ENCODE measurements at places on chromosomes 4 and X.

DNA sequence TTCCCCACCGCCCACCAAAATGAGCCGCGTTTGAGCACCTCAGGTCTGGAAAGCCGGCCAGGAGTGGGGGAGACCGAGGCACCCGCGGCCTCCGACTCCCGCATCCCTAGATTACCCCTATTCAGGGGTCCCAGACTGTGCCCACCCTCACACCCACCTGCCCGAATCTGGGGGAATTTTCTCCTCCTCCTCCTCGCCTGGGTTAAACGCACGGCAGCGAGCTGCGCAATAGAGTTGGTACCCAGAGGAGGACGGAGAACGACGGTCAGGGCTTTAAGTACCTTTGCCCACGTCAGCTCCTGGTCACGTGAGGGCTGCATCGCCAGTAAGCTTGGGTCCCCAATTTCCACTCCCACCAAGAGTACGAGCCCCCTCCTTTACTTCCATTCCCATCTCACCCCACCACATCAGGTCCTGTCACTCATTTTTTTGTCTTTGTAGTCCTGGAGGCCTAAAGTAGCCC lies at the start of gene ARMCX2:
TSS of gene ARMCX2 (minus strand) at position 250 of the 463 bp plus-strand sequence. CDS start 2,262 bp downstream, outside the sequence.
- DNase-seq, result peak; percentile 67

DNA sequence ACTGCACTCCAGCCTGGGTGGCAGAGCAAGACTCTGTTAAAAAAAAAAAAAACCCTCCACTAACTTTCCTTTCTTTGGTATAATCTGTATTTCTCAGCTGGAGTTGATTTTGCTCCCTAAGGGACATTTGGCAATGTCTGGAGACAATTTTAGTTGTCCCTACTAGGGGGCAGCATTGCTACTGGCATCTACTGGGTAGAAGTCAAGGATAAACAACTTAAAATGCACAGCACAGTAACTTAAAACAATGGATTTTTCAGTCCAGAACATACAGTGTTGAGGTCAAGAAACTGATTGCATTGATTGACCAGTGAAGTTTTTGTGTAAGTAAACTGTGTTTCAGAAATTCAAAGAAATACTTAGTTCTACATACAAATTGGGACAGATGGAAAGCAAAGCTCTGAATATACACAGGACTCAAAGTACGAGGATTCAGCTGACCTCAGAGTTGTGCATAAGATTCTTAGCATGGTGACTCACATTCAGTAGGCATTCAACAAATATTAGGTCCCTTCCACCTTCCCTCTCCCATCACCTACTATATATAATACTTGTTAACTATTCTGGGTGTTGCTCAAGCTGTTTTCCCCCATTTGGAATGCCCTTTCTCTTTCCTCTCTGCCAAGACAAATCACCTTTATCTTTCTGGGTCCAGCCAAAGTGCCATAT lies 8.8 kb downstream of the DDX53 start:
- peak; percentile 55 for DNase-seq

- DNase-seq, result no peak
These were observed 4.5 kb downstream of the HHIP start for GRCh38 chr4:144650311-144651005.

GRCh38 chrX:71930298-71930697 lies 19.7 kb downstream of the NHSL2 start:
- DNase-seq, result peak; percentile 12

GRCh38 chr4:15737255-15737654 lies 34.4 kb downstream of the BST1 start:
- DNase-seq, result no peak

DNA sequence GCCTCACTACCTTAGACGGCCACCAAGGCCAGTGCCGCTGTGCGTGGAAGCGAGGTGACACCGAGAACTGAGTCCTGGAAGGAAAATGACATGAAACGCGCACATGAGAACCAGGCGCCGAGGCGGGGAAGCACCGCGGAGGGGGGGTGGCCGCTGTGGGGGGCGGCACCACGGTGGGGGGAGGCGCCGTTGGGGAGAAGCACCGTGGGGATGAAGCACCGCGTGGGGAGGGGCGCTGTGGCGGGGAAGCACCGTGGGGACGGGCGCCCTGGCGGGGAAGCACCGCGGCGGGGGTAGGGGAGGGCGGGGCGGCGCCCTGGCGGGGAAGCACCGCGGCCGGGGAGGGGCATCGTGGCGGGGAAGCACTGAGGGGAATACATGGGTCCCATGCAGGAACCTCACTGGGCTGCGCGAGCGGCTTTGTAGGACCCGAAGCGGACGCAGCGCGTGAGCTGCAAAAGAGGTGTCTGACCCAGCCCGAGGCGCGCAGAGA lies 28.0 kb downstream of the PPP2R3B start:
- DNase-seq, result no peak

GRCh38 chr4:38230121-38230801 lies 270.1 kb downstream of the PTTG2 start:
- no peak for DNase-seq

- peak; percentile 90 for DNase-seq
These were observed 8.4 kb upstream of the VSIG1 start for GRCh38 chrX:108036298-108036973.

- DNase-seq, result no peak
These were observed 66.1 kb downstream of the DNAAF6 start for GRCh38 chrX:107272431-107272921.

- peak; percentile 54 for DNase-seq
These were observed 46.5 kb upstream of the RAB9B start for GRCh38 chrX:103878466-103879122.

DNA sequence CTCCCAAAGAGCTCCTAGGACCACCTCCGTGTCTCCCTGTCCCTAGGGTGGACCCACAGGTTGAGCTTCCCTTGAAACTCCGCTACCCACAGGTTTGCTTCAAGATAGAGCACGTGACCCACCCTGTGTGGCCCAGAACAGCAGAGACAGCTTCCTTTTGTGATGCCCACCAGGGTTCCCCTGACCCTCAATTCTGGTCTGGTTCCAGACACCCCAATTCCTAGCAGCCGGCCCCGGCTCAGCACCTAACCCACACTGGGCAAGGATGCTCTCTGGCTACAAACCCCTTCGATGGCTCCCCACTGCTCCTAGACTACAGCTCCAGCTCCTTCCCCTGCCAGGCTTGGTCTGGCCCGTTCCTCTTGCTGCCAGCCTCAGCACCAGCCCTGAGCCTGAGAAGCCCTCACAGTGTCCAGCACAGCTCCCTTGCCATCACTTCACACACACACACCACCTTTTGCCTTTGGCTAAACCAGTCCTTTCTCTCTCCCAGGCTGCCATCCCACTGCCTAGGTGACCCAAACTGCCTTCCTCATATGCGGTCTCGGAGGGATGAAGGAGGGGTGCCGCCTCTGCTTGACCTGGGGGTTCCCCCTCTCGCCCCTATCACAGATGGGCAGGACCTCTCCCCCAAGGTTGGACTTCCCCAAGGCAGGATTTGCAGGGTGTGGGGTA lies 6.2 kb downstream of the PNCK start:
- no peak for DNase-seq

GRCh38 chrX:54230435-54231148 lies 47.5 kb upstream of the FAM120C start:
- DNase-seq, result peak; percentile 38

GRCh38 chr4:123631786-123632692 lies 235.4 kb downstream of the SPRY1 start:
- DNase-seq, result peak; percentile 62

DNA sequence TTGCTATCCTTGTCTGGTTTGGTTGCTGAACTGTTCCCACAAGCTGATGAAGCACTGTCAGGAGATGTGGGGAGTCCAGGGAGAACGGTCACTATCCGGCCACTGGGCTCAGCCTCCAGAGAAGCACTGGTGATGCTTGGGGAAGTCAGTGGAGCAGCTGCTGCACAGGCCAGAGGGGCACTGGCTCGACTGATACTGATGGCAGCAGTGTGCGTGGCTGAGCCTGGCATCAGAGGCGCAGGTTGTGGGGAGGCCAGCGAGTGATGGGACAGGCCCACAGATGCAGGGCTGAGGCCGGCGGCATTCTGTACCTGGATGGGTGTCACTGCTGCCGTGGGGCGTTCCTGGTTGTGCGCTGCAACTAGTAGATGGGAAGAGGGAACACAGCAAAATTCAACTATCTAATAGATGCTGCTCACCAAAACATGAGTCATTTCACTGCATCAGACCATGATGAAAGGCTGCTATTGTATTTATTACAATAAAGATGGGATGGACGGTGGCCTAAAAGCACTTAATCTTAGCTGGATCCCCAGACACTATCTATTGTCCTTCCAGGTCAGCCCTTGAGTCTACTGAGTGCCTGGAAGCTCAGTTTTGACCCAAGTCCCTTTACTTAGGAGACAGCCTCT lies 106.3 kb upstream of the CBR4 start:
- DNase-seq, result peak; percentile 36

DNA sequence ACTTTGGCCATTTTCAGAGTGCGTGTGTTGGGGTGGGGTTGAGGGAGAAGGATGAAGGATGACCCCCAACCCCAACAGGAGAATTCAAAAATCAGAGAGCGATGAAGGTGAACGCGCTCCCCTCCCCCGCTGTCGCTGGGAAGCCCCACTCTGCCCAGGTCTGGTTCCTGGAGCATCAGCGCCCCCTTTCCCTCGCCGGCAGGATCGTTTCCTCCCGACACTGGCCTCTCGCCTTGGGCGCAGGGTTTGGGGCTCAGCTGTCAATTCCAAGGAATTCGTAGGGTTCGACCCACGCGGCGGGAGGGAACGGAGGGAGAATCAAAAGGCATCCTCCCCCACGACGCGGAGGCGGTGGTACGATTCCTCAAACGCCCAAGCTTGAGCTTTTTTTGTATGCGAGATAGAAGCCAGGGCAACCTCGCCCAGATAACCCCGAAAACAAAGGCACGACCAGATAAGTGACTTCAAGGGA lies 1.0 kb upstream of the PDGFRA start:
- DNase-seq, result peak; percentile 84

- peak; percentile 98 for DNase-seq
These were observed 54.5 kb upstream of the FBXW7 start for GRCh38 chr4:152590179-152591031.

DNA sequence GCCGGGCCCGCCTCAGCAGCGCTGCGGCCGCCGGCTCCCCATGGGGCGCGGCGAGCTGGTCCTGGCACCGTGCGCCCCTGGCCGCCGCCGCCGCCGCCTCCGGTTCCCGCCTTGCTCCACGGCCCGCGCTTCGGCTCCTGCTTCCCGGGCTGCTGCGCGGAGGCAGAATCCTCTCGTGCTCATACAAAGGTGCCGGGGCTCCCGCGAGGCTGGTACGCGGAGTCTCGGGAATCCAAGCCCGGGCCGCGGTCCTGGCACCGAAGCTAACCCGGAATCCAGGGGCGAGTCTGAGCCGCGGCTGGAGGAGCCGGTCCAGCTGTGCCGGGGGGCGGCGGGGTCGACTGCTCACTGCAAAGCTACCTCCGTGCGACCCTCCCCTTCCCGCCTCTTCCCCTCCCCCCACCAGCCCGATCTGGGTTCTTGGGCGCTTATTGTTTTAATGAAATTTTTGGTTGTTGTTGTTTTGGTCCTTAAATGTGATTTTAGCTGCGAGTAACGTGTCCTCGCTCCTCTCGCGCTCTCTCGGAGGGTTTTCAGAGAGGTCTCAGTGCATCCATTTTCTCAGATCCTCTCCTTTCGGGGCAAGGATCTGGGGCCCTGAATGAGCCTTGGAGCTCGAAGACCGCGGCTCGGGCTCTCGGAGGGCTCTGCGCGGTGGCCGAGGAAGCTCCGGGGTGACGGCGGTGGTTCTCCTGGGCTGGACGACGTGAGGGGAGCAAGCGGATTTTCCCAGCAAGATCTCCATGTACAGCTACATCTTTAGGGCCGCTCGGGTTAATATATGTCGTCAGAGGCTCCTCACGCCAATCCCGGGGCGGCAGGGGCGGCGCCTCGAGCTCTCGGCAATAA lies at the start of gene HAND2:
TSS of gene HAND2 (minus strand) at position 753 of the 849 bp plus-strand sequence. CDS start 940 bp downstream, outside the sequence.
- DNase-seq, result peak; percentile 60

DNA sequence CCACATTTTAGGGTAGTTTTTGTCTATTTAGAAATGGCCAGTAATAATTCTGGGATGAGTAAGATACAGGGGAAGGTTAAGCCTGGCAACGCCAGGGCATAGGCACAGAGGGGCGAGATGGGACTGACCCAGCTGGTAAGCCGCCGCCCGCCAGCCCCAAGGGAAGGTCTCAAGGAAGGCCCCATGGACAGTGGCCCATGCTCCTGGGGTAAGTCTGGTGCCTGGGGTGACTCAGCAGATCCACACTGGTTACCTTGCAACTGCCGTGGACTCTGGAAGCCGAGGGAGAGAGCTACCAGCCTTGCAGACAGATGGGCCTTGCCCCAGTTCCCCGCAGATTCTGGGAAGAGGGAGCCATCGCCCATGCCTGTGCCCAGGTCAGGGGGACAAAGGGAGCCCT lies 179.4 kb downstream of the AFAP1 start:
- no peak for DNase-seq

GRCh38 chr4:165440415-165441158 lies 61.8 kb downstream of the CPE start:
- DNase-seq, result peak; percentile 74
